Cardiac ventricle fibroblast (primary cell): ENCODE measurements at places on chromosomes 3 and 15. TPM values are rescaled to one million over a fixed set of nuclear protein-coding genes. Genes with fewer than 3 reads are reported as not detected.

The PLSCR4 gene
- 130 and 139 TPM in 2 replicates for total RNA-seq

The TMEM212 gene
- not detected in 2 replicates for total RNA-seq

The AMT gene
- total RNA-seq: 0.39 and 1.5 TPM in 2 replicates

The TMEM158 gene
- 17.2 and 18.3 TPM in 2 replicates for total RNA-seq

The ZNF385D gene
- total RNA-seq: 2.0 and 10.3 TPM in 2 replicates

The IQCF5 gene
- total RNA-seq: not detected in 2 replicates

The SLC12A1 gene
- not detected in 2 replicates for total RNA-seq

The STAB1 gene
- 3.0 and 4.4 TPM in 2 replicates for total RNA-seq

The CCR3 gene
- not detected in 2 replicates for total RNA-seq

The ZMAT3 gene
- 55.9 and 63.0 TPM in 2 replicates for total RNA-seq

The CHST13 gene
- not detected in 2 replicates for total RNA-seq

The NSMCE3 gene
- 11.5 and 12.4 TPM in 2 replicates for total RNA-seq

The SUSD5 gene
- total RNA-seq: 1.6 and 2.2 TPM in 2 replicates

The RTP3 gene
- not detected in 2 replicates for total RNA-seq

The CELF6 gene
- total RNA-seq: 0.19 and 1.3 TPM in 2 replicates

The WDR72 gene
- total RNA-seq: not detected in 2 replicates

The B3GALNT1 gene
- total RNA-seq: 11.7 and 12.4 TPM in 2 replicates

The CLRN1 gene
- not detected in 2 replicates for total RNA-seq
